ENCODE measurements at places on chromosomes 11 and 22. TPM values are rescaled to one million over a fixed set of nuclear protein-coding genes. Genes with fewer than 3 reads are reported as not detected.

Gene TIGD3
- total RNA-seq, result not detected

Gene OR8D2
- not detected for total RNA-seq

GRCh38 chr22:44001521-44001920 is 22.6 kb upstream of the PARVB start:
- no peak for DNase-seq

DNA sequence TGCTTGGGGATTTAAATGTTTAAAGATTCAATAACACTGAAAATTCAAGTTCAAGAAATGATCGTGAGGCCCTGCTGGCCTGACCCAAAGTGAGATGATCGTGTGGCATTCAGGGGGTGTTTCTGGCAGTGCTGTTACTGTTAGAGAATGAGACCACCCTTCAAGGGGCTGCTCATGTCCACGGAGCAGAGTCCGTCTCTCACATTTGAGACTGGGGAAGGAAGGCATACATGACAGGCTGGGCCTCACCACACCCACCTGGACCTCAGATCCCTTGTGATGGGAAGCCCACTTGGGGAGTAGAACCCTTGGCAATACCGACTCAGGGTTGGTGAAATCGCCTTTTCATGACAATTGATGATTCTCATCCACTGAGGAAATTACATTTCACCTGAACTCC is 16.1 kb upstream of the NRIP3 start:
- DNase-seq, result no peak

GRCh38 chr22:18121506-18121905 is 10.9 kb downstream of the TUBA8 start:
- no peak for DNase-seq

Gene NTM
- total RNA-seq, result 1.0 TPM

Gene OR52E8
- not detected for total RNA-seq

Gene ARHGAP42
- total RNA-seq, result 2.4 TPM

DNA sequence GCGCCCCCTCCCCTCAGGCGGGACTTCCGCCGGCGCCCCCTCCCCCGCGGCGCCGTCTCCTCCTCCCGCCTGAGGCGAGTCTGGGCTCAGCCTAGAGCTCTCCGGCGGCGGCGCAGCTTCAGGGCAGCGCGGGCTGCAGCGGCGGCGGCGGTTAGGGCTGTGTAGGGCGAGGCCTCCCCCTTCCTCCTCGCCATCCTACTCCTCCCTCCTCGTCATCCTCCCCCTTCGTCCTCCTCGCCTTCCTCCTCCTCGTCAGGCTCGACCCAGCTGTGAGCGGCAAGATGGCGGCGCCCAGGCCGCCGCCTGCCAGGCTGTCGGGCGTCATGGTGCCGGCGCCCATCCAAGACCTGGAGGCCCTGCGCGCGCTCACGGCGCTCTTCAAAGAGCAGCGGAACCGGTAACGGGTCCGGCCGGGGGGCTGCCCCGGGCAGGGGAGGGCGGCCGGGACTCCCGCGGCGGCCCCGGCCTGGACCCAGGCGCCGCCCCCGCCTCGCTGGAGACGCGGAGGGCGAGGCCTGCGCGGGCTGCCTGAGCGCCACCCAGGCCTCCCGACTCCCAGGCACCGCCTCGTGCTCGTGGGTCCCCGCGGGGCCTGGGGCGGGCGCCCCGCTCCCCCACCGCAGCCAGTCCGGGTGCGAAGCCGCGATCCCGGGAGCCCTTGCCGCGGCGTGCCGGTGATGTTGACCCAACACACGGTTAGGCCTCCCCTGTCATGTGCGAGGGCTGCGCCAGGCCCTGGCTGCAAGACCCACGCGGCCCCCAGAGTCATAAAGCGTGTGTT is at the start of gene ATXN10:
Gene ATXN10, plus strand, starts transcription at position 52 of the 781 bp plus-strand sequence. Its CDS starts 230 bp downstream, at position 282.
- DNase-seq, result peak; percentile 77

DNA sequence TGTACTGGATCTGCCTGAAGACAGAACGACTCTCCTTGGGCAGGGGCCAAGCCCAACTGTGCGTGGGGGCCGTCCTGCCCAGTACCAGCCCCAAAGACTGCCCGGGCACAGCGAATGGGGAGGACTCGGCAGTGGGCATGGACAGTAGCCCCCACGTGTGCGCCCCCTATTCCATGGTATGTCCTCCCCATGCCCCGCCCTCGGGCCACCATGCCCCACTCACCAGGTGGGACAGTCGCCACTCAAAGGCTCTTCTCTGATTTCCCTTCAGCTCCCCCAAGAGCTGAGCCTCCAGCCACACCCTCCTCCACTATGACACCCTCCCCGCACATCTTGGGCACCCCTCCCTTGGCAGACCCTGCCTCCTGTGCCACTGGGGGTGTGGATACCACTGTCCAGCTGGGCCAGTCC is 43.5 kb downstream of the GNB1L start:
- DNase-seq, result no peak

- peak; percentile 57 for DNase-seq
Measured at GRCh38 chr22:46070803-46071450, 79.4 kb upstream of the PPARA start.

Gene BTBD18
- not detected for total RNA-seq

Gene KRTAP5-10
- total RNA-seq, result not detected

DNA sequence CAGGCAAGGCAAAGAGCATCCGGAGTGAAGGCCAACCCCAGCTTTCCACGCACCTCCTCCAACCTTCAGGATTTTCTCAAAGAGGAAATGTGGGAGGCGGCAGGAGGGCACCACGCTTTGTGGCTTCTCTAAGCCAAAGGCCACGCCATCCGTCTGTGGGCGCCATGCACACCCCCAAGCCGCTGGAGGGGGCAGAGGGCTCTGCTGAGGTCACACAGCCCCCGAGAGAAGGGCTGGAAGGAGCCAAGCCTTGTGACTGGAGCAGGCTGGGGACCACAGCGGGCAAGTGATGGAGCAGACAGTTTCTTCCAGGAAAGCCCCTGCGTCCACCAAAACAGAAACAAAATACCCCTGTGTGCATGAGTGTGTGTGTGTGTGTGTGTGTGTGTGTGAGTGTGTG is 527.4 kb downstream of the BRD1 start:
- DNase-seq, result no peak

DNA sequence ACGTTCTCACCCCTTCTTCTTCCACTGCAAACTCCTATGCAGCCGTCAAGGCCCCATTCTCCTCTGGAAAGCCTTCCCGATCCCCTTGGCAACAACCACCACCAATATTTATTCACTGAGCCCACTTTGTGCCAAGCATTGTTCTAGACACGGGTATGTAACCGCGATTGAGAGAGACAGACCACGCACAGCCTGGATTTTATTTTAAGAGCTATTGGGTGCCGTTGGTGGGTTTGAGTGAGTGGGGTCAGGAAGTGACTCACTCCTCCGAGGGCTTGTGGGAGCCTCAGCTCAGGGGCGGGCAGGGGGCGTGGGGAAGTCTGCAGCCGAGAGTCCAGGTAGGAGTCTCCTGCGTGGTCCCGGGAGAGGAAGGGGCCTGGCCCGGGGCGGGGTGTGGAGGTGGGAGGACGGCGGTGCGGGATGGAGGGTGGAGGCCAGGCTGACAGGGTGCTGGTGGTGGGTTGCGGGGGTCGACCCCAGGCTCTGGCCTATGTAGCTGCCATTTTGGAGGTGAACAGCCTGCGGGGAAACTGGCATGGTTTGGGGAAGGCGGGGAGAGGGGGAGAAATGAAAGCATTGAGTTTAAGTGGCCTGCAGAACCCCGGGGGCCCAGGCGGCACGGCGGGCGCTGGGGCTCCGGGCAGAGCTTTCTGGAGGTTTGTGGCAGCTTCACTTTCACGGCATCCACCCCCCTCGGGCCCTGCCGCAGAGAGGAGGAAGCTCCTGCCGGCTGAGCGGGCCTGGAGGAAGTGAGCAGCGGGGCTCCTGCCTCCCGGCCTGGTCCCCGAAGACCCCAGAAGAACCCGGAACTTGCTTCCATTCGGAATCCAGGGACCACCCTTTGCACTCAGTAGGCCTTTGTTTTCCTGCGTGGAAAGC is 547 bp downstream of the PARVG start:
- no peak for DNase-seq

GRCh38 chr11:119371778-119372182 is 9.7 kb downstream of the USP2 start:
- peak; percentile 50 for DNase-seq

GRCh38 chr11:72602250-72602904 is 71.8 kb downstream of the PDE2A start:
- no peak for DNase-seq

Gene MCAM
- total RNA-seq, result 1,012 TPM

Gene ACO2
- total RNA-seq, result 79.1 TPM

DNA sequence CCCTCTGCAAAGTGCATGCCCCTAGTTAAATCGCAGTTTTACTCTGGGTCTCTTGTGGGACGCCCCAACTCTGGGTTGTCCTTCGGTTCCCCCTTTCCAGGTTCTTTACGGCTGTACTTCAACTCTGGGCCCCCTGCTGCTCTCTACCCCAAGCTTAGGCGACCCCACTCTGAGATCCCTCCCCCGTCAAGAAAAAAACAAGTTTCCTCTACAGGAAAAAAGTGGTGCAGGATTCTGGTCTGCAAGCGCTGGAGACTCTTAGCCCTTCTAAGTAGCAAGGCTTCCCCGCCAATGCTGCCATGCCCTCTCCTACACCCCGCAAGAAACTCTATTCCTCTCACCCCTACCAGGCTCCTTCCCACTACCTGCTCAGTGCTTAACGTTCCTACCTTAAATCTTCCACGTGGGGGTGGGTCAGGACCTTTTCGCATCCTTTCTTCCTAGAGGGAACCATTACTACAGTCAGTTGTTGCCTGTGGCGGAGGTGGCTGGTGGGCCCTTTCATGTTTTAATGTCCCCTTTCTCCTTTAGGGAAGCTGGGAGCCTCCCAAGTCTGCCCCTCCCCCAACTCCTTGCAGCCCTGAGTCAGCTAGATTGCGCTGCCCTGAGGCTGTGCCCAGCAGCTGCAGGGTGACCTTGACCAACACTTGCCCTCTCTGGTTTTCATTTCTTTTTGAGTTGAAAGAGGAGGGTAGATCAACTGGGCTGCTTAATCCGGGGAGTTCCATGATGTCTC is 1.4 kb downstream of the NEFH start:
- no peak for DNase-seq

Gene TRIM5
- 54.5 TPM for total RNA-seq

DNA sequence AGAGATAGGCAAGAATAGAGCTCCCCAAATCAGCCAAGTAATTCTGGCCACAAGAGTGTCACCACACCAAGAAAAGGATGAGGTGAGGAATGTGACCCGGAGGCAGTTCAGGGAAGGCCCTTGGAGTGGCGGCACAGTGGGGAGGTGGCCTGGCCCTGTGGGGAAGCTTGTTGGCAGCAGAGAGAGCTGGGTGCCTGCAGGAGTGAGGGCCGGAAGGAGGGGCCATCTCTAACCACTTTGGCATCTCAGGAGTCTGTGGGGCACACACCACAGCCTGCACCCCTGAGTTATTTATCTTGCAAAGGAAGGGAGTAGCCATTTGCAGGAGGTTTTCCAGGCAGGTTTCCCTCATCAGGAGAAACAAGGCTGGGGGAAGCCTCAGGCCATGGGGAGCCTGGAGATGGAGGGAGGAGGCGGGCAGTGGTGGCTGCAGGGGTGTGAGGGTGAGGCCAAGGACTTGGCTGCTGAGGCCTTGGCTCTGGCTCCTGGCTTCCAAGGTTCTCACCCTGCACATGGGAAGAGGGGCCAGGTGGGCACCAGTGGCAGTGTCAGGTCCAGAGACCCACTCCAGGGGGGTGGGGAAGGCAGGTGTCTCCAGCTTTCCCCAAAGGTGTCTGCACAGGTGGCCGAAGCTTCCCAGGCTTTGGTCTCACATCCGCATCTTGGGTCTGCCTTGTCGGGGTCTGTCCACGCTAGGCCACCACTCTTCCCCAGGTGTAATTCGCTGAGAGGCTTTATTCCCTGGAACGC is 370.2 kb downstream of the CTTN start:
- no peak for DNase-seq

Data from endothelial cell of umbilical vein (primary cell).